Heart left ventricle (tissue), 16 donors: ENCODE measurements at places on chromosomes 5 and 9. TPM values are rescaled to one million over a fixed set of nuclear protein-coding genes. Genes with fewer than 3 reads are reported as not detected.

DNA sequence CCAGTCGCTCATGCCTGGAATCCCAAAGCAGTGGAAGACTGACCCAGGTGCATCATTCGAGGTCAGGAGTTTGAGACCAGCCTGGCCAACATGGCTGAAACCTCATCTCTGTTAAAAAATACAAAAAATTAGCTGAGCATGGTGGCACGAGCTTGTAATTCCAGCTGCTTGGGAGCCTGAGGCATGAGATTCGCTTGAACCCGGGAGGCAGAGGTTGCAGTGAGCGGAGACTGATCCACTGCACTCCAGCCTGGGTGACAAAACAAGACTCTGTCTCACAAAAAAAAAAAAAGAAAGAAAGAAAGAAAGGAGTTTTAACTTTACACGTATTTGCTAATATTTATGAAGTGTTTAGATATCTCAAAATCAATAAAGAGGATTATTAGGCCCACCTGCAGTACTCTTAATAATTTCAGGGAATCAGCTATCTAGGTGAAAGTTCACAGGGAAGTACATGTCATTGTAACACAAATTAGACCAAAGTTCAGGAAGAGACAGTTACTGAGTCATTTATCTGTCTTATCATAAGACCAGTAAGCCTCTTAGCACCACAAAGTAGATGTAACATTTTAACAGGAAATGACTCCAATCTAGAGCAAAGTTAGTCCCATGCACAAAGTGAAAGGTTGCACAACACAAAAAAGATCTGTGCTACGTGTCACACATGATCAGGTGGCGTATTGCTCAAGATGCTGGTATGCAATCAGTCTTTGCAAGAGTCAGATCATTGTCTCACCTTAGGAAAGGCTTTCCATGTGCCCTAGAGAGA is 34.1 kb upstream of the PLIN2 start:
- no peaks in the 10 kb centered on the region for H3K27me3 ChIP-seq
- H3K4me1 ChIP-seq = peaks cover 11% of the 10 kb centered on the region
- no peaks in the 10 kb centered on the region for H3K36me3 ChIP-seq
- DNase-seq = no peak

Gene ADAMTS16
- not detected for total RNA-seq

Gene SPINK4
- total RNA-seq = not detected

Gene KCNIP1
- total RNA-seq = not detected

- no peak overlapping the region for H3K27ac ChIP-seq
- H3K36me3 ChIP-seq = no peaks in the 10 kb centered on the region
Observed at GRCh38 chr5:11719888-11720481, 184.3 kb downstream of the CTNND2 start.

Gene REXO4
- 13.7 TPM for total RNA-seq

Gene PHF24
- 2.2 TPM for total RNA-seq
